ENCODE measurements at places on chromosomes 11 and 22.

DNA sequence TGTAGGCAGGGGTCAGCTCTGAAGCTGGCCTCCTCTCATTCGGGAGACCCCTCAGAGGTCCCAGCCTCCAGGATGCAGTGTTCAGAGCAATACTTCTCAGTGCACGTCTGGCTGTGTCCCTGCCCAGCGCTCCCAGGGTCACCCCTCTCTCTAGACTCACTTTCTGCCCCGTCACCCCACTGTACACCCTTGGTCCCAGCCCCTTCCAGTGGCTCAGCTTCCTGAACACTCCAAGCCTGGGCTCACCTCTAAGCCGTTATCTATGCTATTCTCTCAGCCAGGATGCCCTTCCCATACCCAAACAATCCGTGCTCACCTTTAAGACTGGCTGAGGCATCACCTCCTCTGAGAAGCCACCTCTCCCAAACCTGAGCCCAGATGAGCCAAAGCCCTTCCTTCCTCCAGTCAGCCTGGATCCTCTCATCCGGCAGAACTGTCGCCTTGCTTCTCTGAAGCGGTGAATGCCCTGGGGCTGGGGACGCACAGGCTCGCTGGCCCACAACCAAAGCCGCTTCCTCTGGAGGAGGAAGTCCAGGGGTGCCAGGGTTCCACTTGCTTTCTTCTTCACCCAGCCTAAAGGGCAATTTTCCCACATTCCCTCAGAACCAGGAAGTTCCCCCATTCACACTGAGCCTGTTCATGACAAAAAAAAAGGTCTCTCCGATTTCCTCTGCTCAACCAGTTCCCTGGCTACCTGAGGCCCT is 13.7 kb upstream of the CDKN1C start:
- DNase-seq = no peak

DNA sequence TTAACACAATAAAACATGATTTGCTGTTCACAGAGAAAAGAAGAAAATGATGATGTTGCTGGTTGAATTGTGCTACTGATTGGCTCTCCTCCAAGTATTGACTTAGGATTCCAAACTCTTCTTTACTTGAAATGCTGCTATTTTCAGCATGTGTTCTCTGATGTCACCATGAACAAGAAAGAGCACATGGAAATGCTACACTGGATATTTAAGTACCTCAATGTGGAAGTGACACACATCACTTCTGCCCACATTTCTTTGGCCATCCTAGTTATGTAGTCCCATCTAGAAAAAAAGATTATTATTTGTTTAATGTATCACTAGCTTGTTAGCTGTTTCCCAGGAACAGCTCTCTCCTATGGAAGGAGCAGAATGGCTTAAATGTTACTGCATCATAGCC is 27.2 kb downstream of the OR52B2 start:
- DNase-seq = no peak

DNA sequence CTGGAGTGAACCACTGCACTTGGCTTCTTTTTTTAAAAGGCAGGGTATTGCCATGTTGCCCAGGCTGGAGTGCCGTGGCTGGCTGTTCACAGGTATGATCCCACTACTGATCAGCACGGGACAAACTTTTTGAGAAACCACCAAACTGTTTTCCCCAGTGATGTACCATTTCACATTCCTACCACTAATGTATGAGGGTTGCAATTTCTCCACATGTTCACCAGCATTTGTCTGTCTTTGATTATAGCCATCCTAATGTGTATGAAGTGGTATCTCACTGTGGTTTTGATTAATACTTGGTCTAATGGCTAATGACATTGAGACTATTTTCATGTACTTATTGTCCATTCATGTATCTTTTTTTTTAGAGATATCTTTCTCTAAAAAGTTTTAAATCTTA is 41.5 kb upstream of the EP300 start:
- DNase-seq = no peak

- no peak for DNase-seq
Observed at GRCh38 chr11:132111838-132112237, 741.4 kb downstream of the NTM start.

GRCh38 chr22:30158277-30158676 is 78.0 kb downstream of the HORMAD2 start:
- DNase-seq = no peak

DNA sequence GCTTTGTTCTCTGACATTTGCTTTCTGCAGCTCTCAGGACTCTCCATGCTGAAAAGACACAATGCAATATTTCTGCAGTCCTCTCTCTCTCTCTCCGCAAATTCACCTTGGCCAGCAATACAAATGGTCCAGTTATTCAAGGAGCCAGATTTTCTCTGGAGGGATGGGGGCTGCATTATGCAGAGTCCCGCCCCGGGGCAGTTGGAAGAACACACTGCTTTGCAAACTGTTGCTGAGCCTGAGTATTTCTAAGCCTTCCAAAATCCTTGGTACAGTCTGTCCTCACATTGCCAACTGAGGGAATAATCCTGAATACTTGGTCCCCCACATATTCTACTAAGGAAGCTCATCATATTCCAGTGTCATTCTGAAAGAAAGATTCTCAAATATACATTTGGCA is 94.3 kb upstream of the ZC3H12C start:
- no peak for DNase-seq

- DNase-seq = no peak
Observed at GRCh38 chr11:74941492-74941891, 7.4 kb downstream of the XRRA1 start.

DNA sequence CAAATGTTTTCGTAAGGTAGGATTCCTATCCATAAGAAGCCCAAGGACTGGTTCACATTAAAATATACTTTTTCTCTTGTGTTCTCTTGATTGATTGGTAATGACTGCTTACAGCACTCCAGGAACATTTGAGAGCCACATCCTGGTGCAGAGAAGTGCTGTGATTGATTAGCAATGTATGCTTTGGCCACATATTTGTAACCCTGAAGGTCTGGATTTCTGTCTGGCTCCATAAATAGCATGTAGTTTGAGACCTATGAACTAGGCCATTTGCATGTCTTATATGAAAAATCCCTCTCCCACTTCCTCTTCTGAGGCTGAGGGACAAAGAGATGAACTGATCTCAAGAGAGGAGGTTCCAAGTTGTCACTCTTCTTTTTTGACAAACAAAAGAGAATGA is 49.3 kb upstream of the CD44 start:
- no peak for DNase-seq

GRCh38 chr11:13956988-13957387 is 5.5 kb upstream of the SPON1 start:
- no peak for DNase-seq

GRCh38 chr11:20609727-20610707 is 10.6 kb downstream of the SLC6A5 start:
- DNase-seq = peak; percentile 34

DNA sequence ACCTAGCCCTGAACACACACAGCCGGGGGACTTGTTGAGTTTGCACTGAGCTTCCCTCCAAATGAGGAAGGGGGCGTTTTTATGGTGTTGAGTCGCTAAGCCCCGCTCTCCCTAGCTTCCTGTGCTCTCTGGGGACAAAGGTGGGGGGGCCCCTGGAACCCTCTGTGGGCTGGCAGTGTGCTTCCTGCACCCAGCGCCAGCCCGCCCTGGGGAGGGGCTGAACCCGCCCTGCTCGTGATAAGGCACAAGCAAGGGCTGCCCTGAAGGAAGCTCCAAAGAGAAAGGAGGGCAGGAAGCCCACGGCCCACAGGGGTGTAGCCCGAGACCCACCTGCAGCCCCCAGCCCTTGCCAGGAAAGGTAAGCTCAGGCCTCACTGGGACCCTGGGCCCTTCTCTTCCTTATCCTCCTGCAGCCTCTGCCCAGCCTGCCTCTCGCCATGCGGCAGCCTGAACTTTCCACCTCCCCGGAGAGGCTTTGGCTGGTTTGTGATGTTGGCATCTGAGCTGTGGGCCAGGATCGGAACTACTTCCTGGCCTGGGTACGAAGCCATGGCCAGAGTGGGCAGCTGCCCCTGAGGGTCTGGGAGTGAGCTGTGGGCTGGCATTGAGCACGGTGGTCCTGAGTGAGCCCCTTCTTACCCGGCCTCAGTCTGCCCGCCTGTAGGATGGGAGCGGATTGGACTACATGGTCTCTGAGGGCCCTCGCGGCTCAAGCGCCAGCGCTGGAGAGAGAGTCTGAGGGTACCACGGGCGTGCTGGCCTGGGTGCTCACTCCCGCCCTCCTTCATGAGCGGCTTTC is at the start of gene FERMT3:
Gene FERMT3, plus strand, starts transcription at position 265 of the 799 bp plus-strand sequence. CDS start 644 bp downstream, outside the sequence.
- peak; percentile 35 for DNase-seq

DNA sequence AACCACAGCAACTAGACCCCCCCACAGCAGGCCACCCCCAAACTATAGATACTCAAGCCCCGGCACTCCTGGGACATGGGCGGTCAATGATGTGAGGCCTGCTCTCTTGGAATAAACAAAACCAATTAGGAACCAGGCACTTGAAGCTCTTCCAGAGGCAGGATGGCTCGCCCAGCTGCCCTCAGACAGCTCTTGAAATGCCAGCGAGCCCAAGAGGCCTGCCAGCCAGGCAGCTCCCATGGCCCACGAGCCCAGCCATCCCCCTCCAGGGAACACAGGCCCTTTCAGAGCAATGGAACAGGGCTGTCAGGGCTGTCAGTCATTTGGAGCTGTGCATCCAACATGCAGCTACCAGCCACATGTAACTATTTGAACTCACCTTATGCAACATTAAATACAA is 34.0 kb upstream of the TFIP11 start:
- DNase-seq = no peak

DNA sequence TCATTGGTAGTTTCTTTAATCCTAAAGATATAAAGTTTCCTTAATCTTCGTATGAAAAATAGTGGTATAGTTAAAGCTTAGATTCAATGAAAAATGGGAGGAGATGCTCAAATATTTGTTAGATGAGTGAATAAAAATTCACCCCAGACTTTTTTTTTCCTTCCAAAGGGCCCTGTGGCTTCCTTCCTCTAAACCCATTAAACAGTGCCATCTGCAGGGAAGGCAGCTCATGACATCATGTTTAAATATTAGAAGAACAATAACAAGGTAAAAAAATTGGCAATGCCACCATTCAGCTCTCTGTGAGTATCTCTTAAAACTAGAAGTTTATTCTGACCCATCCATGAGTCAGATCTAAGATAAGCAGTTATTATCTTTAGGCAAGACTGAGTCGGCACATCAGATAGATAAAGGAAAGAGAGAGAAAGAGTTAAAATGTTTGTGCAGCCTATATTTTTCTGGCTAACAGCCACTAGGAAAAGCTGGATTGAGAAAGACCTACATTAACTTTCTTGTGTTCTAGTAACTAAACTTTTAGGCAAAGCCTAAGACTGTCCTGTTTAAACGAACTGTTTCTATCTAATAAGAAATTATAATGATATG is 19.1 kb upstream of the OOSP1 start:
- no peak for DNase-seq

DNA sequence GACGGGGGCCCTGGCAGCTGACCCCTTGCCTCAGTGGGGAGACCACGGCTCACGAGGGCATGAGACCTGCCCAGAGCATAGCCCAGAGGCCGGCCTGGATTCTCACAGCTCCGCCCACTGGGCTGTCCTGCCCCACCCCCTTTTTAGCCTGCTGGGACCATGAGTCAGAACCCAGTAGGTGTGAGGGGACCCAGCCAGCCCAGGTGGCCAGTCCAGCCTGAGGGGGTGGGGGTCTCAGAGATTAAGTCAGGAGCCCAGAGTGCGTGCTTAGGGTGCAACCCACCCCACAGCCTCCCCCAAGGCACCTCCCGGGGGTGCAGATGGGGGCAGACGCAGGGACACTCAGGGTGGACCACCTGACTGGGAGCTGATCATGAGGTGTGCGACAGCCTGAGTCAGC is 40.1 kb upstream of the PPARA start:
- DNase-seq = no peak

DNA sequence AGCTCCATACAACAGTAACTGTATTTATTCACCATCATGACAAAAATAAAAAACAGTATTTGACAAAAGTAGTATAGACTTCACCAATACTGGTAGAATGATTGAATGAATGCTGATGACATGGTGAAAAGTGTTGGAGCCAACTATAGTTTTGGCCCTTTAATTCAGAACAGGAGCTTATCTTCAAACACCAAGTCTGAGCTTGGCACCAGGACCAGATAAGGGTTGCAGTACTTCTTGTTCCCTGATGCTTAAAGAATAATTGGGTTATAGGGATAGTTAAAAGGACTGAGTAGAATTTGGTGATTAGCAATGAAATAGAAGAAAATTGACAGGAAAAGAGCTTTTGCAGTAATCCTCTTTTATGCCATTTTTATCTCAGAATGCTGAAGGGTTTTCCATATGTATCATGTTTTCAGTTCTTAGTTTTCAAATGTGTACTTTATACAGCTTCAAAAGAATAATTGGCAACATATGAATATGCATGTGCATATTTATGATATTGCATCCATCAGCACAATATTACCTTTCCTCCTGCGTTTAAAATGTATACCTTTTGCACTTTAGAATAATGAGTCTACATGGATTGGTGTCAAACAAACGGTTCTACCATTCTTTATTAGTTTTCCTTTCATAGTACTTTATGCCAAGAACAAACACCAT is 214.2 kb upstream of the ARHGAP42 start:
- no peak for DNase-seq

DNA sequence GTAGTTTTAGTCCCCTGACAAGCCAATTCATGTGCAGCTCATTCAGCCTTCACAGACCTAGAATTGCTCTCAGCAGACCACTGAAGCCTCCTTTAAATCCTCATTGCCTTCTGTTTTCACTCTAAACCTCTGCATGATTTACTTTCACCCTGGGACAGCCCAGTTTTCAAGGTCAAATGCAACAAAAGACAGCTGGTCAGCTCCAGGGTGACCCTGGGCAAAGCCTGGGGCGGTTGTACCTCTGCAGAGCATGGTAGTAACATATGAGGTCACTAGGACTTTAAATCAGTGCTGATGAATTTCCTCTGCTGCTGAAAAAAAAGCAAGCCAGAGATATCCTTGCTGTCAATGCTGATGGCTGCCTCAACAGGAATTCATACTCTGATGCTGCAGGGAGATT is 62.2 kb downstream of the SERGEF start:
- no peak for DNase-seq

DNA sequence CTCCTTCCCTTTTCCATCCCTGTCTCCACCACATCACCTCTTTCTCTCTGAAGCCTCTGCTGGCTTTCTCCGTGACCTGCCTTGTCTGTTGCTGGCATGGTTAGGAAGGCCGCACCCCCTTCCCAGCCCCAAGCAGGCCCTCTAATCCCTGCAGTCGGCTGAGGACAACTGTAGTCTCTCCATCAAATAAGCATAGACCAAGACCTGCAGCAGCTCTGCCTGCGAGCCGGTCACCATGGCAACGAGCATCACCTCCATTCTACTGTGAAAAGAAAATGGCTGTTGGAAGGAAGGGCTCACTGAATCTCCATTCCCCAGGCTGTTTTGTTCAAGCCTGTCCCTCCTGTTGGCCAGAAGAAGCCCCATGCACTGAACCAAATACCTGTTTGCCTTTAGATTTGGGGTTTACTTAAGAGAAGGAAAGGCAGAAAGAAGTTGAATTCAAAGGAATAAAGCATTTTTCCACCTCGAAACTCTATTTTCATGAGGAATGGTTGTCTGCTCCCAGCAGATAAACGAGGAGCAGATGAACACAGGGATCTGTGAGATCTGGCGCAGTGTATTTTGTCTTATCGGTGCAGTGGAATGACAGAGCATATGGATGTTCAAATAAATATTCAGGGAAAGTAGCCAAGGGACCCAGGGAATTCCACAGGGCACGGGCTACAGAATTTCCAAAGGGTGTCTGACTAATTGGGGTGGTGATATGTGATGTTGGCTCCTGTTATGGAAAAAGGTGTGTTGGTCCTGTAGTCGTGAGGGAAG is 113.1 kb upstream of the TTC12 start:
- no peak for DNase-seq
